ENCODE measurements at places on chromosomes 5 and 9. TPM values are rescaled to one million over a fixed set of nuclear protein-coding genes. Genes with fewer than 3 reads are reported as not detected.
A peak's percentile ranks its signal among the peaks of the same experiment; 100 is the strongest.

The NTRK2 gene
- 1.1 TPM for total RNA-seq

The STPG3 gene
- total RNA-seq, result not detected

The FBN2 gene
- 0.37 TPM for total RNA-seq

The CYLC2 gene
- not detected for total RNA-seq

The STKLD1 gene
- total RNA-seq, result not detected

The BTNL8 gene
- not detected for total RNA-seq

The PLAC8L1 gene
- total RNA-seq, result not detected

The SPINK13 gene
- not detected for total RNA-seq

GRCh38 chr9:23598994-23599393 lies 227.0 kb downstream of the ELAVL2 start:
- no peak for DNase-seq

- peak; percentile 54 for DNase-seq
Observed at GRCh38 chr9:136625101-136626065, 37.3 kb upstream of the EGFL7 start.

DNA sequence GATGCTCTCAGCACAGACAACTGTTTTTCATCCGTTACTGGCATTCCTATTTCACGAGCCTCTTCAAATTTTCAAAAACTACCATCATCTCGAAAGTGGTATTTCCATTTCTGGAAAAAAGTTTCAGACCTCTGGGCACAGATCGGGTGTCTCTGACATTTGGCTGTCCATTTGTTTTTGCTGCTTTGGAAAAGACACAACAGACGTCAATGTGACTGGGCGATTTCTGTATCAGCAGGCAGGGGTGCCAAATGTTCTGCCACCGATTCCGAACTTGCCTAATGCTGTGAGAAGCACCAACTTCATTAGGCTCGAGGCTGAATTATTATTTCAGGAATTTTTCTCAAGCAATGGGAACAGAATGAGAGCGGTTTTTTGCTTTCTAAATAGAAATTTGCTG lies 105.6 kb downstream of the ARSB start:
- no peak for DNase-seq

DNA sequence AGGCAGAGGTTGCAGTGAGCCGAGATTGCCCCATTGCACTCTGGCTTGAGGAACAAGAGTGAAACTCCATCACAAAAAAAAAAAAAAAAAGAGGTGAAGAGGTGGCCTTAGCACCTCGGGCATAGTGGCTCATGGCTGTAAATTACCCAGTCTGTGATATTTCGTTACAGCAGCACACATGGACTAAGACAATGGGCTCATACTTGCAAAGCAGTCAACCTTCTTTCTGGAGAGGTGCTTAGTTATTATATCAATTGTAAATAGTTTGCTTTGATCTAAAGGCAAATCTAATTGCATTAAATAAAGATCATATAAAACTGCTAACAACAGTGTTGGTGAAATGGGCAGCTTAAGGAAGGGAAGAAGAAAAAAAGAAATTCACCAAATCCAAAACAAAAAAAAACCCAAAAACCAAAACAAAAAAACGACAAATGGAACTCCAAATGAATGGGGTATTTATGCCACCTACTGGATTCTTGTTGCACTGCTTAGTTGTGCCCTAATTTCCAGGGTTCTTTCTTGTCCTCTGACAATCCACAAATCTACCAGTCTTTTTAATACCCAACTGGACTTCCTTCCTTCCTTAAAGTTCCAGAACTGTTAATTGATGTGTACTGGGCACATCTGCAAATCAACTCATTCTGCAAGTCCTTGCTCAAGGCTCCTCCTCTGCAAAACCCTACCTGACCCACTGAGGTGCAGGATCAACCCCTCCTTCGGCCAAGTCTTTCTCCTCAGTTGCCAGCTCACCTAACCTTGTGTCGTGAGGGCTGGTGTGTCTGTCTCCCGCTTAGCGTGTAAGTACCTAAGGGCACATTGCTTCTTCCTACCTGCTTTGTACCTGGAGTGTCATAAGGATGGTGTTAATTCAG lies 35.0 kb upstream of the DMRT1 start:
- peak; percentile 51 for DNase-seq

GRCh38 chr5:53368966-53369605 lies 111.3 kb upstream of the FST start:
- no peak for DNase-seq

DNA sequence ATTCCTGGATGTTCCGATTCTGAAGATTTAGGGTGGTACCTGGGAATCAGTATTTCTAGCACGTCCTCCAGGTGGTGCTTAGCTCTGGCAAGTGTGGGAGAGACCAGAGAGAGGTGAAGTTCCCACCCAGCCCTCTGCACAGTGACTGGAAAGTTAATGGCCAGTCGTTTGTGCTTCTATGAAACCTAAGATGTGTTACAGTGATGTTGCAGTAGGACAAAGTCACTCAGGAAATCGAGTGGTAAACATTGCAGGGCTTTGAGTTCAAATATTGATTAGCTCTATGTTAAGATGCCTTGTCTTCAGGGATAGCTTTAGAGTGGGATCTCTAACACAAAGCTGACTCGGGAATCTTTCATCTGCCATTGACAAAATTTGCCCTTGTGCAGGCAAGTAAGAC lies 55.6 kb downstream of the PIK3R1 start:
- no peak for DNase-seq

Measured in M059J (cell line).